Bronchus fibroblast of lung (primary cell): ENCODE measurements at places on chromosomes 12 and 14. TPM values are rescaled to one million over a fixed set of nuclear protein-coding genes. Genes with fewer than 3 reads are reported as not detected.

The TPPP2 gene
- total RNA-seq: not detected in 2 replicates

The LBHD2 gene
- total RNA-seq: not detected in 2 replicates

The GRIN2B gene
- total RNA-seq: not detected in 2 replicates

The HOXC5 gene
- total RNA-seq: 0.74 and 1.5 TPM in 2 replicates

The DPY19L2 gene
- 1.5 and 2.5 TPM in 2 replicates for total RNA-seq

The SERPINA12 gene
- total RNA-seq: not detected in 2 replicates

The FAM161B gene
- total RNA-seq: 2.1 and 2.4 TPM in 2 replicates

The CCDC177 gene
- not detected in 2 replicates for total RNA-seq

The MTHFD1 gene
- total RNA-seq: 76.3 and 84.0 TPM in 2 replicates

The CMKLR1 gene
- under 0.01 and 0.67 TPM in 2 replicates for total RNA-seq

The TMEM30B gene
- total RNA-seq: 1.2 and 2.7 TPM in 2 replicates

The HSPB8 gene
- total RNA-seq: 4.5 and 5.6 TPM in 2 replicates

The C1QL4 gene
- 0.17 and 0.45 TPM in 2 replicates for total RNA-seq

The ADCY6 gene
- total RNA-seq: 12.6 and 13.3 TPM in 2 replicates

The AQP6 gene
- total RNA-seq: not detected in 2 replicates

The RTN1 gene
- total RNA-seq: under 0.01 and 0.59 TPM in 2 replicates

The IL22 gene
- total RNA-seq: not detected in 2 replicates

The SYNDIG1L gene
- under 0.01 TPM in 1 of 2 replicates, not detected in the other for total RNA-seq

The SERPINA6 gene
- not detected in 2 replicates for total RNA-seq

The C1S gene
- 29.8 and 36.6 TPM in 2 replicates for total RNA-seq

The PTPRQ gene
- total RNA-seq: 0.59 and 1.3 TPM in 2 replicates

The RNASE1 gene
- not detected in 2 replicates for total RNA-seq

The DCN gene
- 473 and 502 TPM in 2 replicates for total RNA-seq

The ARHGEF25 gene
- total RNA-seq: 15.6 and 16.5 TPM in 2 replicates

The MYO1H gene
- not detected in 2 replicates for total RNA-seq

The CCND2 gene
- 21.3 and 30.6 TPM in 2 replicates for total RNA-seq

The FOXG1 gene
- under 0.01 and 0.15 TPM in 2 replicates for total RNA-seq

The POMT2 gene
- total RNA-seq: 10.3 and 13.1 TPM in 2 replicates

The TMEM119 gene
- 67.8 and 72.6 TPM in 2 replicates for total RNA-seq

The RNASE7 gene
- total RNA-seq: not detected in 2 replicates

The TAS2R42 gene
- total RNA-seq: not detected in 2 replicates

The ATF7 gene
- total RNA-seq: 8.5 and 10.4 TPM in 2 replicates

The ARF6 gene
- total RNA-seq: 63.7 and 65.1 TPM in 2 replicates

The TAS2R14 gene
- total RNA-seq: 0.15 and 1.0 TPM in 2 replicates

The GPR132 gene
- total RNA-seq: not detected in 2 replicates

The PKP2 gene
- total RNA-seq: 0.67 and 1.2 TPM in 2 replicates

The NAV3 gene
- total RNA-seq: 18.5 and 18.9 TPM in 2 replicates

The CD4 gene
- total RNA-seq: 3.3 and 5.2 TPM in 2 replicates
